Heart left ventricle (tissue), 16 donors: ENCODE measurements at places on chromosomes 1 and 21. TPM values are rescaled to one million over a fixed set of nuclear protein-coding genes. Genes with fewer than 3 reads are reported as not detected.

Gene FMOD
- total RNA-seq = 8.1 TPM

Gene NBPF4
- not detected for total RNA-seq

DNA sequence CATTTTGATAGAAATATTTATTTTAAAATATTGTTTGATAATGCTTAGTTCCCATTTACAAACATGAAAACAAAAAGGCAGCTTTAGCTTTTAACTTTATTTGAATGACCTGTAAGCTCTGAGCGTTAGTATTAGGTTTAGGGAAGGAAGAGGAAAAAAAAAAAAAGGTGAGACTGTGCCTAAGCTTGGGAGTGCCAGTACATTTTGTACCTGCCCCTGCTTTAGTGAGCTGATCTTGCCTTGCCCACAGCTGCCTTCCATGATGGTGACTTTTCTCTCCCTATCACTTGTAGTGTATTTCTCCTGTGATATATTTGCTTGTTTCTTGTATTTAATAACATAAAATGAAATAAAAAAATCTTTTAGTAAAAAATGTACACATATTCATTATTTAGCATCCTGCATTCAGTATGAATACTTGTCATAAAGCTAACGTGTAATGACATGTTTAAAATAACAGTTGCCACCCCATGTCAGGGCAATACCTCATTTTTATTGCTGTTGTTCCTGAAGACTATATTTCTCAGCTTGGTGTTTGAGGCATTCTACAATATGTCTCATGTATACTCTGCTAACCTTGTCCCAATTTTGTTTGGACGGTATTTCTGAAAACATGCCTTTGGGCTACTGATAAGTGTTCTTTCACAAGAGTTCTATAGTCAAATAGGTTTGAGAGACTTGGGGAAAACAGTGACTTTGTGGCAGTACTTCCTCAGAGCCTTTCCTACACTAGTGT is 76.3 kb downstream of the NEK7 start:
- DNase-seq = no peak

GRCh38 chr21:40011371-40011770 is 144.1 kb downstream of the PCP4 start:
- DNase-seq = no peak

Gene TMEM51
- 3.7 TPM for total RNA-seq

GRCh38 chr21:32181457-32181856 is 97.4 kb downstream of the MIS18A start:
- DNase-seq = peak; percentile 21

DNA sequence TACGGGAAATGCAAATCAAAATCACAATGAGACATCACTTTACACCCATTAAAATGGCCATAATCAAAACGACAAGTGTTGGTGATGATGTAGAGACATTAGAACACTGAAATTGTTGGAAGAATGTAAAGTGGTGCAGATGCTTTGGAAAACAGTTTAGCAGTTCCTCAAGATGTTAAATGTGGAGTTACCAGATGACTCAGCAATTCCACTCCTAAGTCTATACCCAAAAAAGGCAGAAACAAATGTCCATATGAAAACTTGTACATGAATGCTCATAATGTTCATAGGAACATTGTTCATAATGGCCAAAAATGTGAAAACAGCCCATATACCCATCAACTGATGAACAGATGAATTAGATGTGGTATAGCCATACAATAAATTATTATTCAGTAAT is 267.4 kb downstream of the KCNH1 start:
- DNase-seq = no peak

Gene DNAH14
- 3.1 TPM for total RNA-seq

GRCh38 chr1:44507490-44508396 is 102.7 kb downstream of the RNF220 start:
- no peak for DNase-seq
